ENCODE measurements at places on chromosomes 6 and 20. TPM values are rescaled to one million over a fixed set of nuclear protein-coding genes. Genes with fewer than 3 reads are reported as not detected.

GRCh38 chr20:12928755-12929401 lies 79.9 kb upstream of the SPTLC3 start:
- no peak for DNase-seq

DNA sequence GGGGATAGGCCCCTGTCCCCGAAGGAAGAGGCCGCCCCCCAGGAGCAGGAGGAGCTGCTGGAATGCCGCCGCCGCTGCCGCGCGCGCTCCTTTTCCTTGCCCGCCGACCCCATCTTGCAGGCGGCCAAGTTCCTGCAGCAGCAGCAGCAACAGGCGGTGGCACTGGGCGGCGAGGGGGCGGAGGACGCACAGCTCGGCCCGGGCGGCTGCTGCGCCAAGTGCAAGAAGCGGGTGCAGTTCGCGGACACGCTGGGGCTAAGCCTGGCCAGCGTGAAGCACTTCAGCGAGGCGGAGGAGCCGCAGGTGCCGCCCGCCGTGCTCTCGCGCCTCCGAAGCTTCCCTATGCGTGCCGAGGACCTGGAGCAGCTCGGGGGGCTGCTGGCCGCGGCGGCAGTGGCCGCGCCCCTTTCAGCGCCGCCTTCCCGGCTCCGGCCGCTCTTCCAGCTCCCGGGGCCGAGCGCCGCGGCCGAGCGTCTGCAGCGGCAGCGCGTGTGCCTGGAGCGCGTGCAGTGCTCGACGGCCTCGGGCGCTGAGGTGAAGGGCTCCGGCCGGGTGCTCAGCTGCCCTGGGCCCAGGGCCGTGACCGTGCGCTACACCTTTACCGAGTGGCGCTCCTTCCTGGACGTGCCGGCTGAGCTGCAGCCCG lies 630 bp downstream of the PPP1R3G start:
- no peak for DNase-seq

DNA sequence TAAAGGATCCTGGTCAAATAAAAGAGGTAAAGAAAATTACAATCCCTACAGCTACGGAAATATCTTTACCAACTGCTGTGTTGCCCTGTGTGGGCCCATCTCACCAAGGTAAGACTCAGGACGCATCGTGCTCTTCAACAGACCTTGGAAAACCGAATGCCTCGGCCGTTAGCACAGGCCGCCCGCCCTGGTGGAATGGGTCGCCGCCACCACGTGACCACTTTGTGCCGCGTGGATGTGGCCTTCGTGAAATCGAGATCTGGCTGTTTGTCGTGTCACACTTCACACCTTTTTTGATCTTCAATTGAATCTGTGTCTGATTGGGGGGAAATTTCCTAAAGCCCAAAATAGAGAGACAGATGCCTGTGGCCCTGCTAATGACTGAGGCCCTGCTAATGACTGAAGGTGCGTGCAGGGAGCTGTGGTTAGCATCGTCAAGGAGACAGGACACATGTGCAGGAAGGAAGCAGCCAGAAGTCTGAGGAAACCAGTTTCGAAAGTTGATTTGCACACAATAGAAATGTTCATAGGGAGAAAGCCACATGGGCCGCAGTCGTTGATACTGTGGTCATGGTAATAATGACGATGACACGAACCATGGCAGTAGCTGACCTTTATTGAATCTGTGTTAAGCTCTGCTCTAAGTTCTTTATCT lies 175.7 kb upstream of the SNX9 start:
- DNase-seq: peak; percentile 40

FAM217A gene
- not detected for total RNA-seq

SYCP2 gene
- total RNA-seq: 2.5 TPM

DNA sequence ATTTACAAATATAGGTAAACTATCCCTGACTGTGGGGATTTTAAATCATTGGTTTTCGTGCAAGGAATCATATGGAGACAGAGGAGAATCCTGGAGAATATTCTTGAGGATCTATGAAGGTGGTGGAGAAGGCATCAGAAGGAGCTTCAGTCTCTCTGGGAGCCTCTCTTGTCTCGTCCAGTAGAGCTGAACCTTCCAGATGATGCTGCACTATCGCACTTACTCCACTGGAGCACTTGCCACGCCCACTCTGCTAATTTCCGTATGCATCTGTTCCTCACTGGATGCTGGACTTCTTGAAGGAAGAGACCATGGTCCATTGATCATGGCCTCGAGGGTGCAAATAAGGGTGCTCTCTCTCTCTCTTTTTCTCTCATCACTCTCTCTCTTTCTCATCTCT lies 36.8 kb downstream of the C6orf118 start:
- DNase-seq: no peak

GRCh38 chr20:31695849-31696804 lies 26.5 kb downstream of the BCL2L1 start:
- DNase-seq: no peak

GRCh38 chr6:159533016-159533415 lies 160.0 kb downstream of the SOD2 start:
- DNase-seq: no peak

DNA sequence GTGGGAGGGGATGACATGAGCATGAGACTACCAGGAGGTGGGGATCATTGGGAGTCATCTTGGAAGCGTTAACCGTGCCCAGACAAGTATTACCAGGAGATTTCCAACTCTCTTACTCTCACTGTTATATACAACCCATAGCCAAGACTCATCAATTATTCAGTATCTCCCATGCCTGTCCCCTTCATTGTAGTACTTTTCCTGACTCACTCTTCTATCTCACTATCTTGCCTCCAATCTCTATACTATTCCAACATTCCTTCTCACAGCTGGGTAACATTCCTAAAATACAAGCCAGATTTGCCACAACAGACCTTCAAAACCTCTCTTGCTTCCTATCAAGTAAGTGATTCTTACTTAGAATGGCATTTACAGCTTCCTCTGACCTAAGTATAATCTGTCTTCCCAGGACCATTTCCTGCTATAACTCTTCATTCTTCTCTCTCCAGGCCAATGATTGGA lies 226.3 kb upstream of the SMLR1 start:
- no peak for DNase-seq

F13A1 gene
- total RNA-seq: 47.9 TPM

GRCh38 chr20:36859700-36860330 lies 16.1 kb upstream of the TLDC2 start:
- DNase-seq: no peak

VIP gene
- total RNA-seq: 36.4 TPM

DNA sequence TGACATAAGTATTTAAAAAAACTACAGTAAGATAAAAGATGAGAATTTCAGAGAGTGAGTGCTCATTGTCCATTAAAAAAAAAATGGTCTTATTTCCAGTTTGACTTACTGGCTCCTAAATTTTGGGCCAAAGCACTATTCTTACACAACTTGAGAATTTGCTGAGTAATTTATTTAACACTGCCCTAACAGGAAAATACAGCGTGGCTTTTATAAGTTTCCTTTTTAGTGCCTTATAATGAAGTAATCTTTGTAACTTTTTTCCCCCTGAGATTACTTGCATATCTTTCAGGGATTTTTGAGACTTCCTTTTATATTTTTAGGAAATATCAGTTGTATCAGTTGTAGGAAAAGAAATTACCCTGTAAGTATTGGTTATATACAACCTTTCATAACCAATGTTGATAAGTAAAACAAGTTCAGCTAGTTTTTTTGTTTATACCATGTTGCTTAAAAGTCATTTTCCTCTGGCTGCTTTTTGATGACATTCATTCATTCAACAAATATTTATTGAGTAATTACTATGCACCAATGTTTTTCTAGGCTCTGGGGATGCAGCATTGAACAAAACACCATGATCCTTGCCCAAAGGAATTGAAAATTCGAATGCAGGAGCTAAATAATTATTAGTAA lies 106.4 kb upstream of the SGK1 start:
- DNase-seq: no peak

GRCh38 chr6:157035546-157035945 lies 258.4 kb downstream of the ARID1B start:
- DNase-seq: no peak

DNA sequence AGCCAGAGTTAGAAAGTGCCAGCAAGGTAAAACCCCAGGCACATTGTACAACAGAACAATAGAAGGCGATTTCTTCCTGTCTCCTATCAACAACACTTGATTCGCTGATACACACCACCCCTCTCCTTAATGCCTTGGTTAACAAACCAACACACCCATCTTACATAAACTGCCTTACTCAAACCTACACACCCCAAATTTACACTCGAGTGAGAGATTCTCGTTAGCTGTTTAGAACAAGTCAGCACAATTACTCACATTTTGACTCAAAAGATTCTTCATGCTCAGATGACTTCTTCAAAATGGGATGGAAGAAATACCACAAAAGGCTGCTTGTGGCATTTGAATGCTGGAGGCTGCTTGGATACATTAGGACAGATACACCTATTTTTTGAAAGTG lies 80.0 kb upstream of the FOXQ1 start:
- no peak for DNase-seq

TFEB gene
- 23.5 TPM for total RNA-seq

GRCh38 chr20:20566516-20566915 lies 145.9 kb downstream of the RALGAPA2 start:
- DNase-seq: no peak

DNA sequence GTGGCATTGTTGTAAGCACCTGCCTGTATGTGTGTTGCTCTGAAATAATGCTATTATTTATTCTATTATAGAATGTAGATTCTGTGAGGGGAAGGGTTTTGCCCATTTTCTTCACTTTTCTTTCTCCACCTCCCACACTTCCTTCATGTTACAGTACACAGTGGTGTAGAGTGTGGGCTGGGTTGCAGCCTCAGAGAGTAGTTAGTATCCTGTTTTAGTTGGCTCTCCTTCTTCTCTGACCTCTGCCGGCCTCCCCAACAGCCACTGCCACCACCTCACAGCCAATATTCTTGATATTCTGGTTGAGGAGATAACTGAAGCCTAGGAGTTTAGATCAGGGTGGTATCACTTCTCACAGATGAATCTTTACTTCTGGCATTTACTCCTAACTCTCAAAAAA lies 143.4 kb downstream of the BCKDHB start:
- no peak for DNase-seq

DNA sequence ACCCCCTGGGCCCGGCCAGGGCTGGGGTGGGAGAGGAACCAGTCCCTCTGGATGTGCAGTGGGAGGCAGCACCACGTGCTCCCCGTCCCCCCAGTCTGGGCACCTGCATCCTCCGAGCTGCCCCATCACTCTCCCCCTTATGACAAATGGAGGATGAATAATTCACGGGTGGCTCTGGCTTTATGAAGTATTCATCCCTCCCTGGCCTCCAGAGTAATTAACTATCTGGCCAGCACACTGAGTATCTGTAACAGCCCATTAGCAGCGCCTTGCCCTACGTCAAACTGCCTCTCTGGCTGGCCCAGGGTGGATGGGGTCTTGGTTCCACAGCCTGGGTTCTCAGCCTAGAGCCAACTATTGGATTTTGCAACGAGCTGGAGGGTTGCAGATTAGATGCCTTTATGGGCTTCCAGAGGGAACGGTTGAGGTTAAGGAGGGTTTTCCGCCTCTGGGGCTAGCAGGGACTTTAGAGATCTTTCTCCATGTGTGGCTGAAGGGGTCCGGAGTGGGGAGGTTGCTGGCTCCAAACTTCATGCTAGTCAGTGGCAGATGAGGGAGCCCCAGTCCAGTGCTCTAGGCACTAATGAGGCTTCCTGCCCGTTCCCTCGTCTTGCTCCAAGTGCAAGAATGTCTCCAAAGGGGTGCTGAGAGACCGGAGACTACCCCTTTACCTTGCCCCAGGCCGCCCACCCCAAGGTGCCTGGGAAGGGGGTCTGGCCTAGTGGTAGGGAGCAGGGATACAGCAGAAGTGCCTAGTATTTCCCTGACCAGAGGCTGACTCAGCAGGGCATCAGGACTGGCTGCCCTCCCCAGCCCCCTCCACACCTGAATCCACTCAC lies 53.5 kb upstream of the MLN start:
- DNase-seq: no peak

GRCh38 chr20:23419995-23420901 lies 1.0 kb downstream of the NAPB start:
- DNase-seq: peak; percentile 76

GRCh38 chr6:142891454-142891853 lies 53.5 kb downstream of the HIVEP2 start:
- DNase-seq: no peak

GRCh38 chr6:15876406-15876805 lies 213.6 kb upstream of the DTNBP1 start:
- no peak for DNase-seq

DNA sequence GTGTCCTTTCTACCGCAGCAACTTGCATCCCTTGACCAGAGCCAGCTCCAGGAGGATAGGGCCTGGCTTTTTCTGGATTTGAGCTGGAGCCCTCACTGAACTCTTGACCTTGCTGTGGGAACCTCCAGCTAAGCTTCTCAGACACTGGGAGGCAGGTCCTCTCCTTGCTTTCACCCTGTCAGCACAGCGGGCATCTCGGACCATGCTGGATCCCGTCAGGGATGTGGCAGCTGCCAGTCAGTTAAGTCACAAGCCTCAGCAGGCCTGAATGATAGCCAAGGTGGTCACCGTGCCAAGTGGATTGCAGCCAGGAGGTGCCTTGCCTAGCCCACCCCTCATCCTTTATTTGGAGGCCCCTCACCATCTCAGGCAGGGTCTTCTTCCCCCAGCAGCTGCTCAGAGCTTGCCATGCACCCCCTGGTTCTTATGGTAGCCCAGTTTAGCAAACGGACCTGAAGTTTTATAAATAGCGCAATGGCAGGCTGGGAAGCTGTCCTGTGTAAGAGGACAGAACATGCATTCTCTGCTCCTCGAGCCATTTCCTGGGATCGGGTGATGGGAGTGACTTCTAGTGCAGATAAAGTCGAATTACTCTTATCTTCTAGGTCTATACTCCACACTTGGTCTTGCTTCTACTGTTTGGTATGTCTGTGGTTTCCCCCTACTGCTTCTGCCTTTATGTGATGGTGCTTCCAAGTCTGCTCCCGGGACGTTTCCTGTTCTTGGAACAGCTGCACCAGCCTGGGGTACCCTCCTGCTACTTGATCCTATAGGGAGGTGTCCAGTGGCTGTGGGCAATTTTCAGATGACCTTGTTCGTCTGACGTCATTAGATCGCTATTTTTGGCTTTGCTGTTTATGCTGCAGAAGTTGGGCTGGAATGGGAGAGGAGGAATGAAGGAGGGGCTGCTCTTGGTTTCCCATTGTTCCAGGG lies 7.1 kb upstream of the MYLK2 start:
- no peak for DNase-seq

BACH2 gene
- total RNA-seq: 1.4 TPM

NKX2-4 gene
- not detected for total RNA-seq

DNA sequence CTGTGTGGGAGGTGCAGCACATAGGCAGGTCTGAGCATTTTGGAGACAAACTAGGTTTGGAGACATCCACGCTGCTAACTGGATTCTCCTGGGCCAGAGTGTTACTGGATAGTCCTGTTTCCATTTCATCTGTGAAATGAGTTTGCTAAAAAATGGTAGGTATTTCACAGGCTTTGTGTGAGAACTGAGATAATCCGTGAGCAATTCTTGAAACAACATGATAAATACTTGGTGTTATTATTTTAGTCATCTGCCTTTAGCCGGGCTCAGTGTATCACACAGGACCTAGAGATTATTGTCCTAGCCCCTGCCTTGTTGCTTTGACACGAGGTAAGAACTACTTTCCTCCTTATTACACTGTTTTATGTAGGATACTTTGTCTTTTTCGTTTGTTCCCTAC lies 63.0 kb downstream of the PRR18 start:
- no peak for DNase-seq

GRCh38 chr6:27187231-27188060 lies 60.1 kb upstream of the PRSS16 start:
- no peak for DNase-seq

SYCP2L gene
- total RNA-seq: 0.66 TPM

GRCh38 chr6:53679446-53679933 lies 13.9 kb upstream of the KLHL31 start:
- no peak for DNase-seq

Data from sigmoid colon (tissue), 7 donors.